ENCODE measurements at places on chromosomes 12 and 14.

DNA sequence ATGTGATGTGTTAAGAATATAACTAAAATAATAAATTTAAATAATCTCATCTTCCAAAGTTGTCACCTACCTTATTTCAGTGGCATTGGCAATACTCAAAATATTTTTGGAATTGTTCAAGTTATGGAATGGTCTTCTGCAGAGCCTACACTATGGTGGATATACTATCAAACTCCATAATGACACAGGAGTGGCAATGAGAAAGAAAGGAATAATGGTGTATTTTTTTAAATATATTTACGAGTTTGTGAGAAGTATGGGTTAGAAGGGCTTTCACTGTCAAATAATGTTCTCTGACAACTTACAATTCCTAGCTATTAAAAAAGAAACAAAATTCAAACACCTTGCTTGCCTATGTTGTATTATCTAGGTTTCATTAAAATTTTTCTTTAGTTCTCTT lies 38.1 kb downstream of the HEATR5A start:
- no peak for DNase-seq

DNA sequence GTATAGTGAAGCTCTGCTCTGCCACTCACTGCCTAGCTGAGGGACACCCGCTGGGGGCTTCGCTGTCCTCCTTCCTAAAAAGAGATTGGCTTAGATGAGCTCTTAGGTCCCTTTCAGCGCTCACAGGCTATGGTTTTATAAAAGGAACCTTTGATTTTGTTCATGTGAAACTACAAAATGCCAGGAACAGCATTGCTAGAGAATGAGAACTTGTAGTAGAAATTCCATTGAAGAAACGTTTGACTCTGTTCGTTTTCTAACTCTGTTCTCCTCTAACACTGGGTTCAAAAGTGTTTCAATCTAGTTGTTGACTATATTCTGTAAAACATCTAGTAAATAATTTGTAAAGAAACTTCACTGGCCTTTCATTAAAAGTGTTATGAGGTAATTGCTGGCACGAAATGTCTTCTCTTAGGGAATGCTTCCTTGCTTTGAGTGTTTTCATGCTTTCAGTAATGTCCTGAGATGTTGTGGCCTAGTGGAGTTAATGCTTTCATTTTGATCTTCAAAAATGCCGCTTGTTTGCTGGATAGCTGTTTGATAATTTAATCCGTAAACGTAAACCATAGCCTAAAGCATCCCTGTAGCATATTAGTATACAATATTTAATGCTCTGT lies 1.6 kb downstream of the MARK3 start:
- no peak for DNase-seq

- no peak for DNase-seq
Observed at GRCh38 chr12:124744273-124744640, 119.4 kb downstream of the SCARB1 start.

GRCh38 chr14:103830511-103831270 lies 16.7 kb downstream of the PPP1R13B start:
- no peak for DNase-seq

- DNase-seq: no peak
Observed at GRCh38 chr12:113903381-113903863, 62.7 kb downstream of the RBM19 start.

DNA sequence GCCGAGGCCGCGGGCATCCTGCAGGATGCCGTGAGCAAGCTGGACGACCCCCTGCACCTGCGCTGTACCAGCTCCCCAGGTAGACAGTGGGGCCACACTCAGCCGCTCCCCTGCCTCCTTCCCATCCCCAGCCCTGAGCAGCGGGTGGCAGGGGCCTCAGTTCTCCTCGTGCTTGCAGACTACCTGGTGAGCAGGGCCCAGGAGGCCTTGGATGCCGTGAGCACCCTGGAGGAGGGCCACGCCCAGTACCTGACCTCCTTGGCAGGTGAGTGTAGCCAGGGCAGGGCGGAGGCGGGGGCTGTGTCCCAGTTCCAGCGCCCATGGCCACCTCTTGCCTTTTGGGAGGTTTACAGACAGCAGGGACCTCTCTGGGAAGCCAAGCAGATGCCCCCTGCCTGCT lies 22.9 kb downstream of the HIP1R start:
- no peak for DNase-seq

All from RWPE1 (cell line).